ENCODE measurements at places on chromosomes 5 and 9. TPM values are rescaled to one million over a fixed set of nuclear protein-coding genes. Genes with fewer than 3 reads are reported as not detected.

Gene SNAPC4
- total RNA-seq, result 10.6 TPM

Gene NRG2
- 4.5 TPM for total RNA-seq

Gene OR1J2
- not detected for total RNA-seq

Gene PIP5K1B
- total RNA-seq, result 2.6 TPM

Gene TMEM252
- not detected for total RNA-seq

Gene ALDH1A1
- total RNA-seq, result 197 TPM

All from uterus (tissue), 4 donors.